Right renal cortex interstitium (tissue), 3 donors: ENCODE measurements at places on chromosomes 12 and 14.

- no peak for DNase-seq
Observed at GRCh38 chr12:110536834-110537604, 34.9 kb downstream of the RAD9B start.

DNA sequence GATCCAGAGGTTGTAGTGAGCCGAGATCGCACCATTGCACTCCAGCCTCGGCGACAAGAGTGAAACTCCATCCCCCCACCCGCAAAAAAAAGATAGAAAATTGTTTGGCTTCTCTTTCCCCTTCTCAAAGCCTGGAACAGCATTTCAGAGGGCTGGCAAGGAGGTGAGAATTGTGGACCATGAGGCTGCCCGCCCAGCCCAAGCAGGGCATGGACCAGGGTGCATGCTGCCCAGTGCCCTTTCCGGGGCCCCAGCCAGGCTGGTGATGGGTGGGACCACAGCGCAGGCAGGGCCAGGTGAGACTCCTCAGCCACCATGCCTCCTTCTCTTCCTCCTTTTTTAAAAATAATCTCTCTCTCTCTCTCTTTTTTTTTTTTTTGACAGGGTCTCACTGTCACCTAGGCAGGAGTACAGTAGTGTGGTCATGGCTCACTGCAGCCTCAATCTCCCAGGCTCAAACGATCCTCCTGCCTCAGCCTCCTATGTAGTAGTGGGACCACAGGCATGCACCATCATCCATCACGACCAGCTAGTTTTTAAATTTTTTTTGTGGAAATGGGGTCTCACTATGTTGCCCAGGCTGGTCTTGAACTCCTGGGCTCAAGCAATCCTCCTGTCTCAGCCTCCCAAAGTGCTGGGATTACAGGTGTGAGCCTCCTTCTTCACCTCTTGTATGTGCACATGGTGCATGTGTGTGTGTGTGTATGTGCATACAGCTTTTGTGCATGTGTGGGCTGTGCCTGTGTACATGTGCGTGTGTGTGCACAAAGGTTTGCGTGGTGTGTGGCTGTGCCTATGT, 22.2 kb downstream of the SYNDIG1L start:
- no peak for DNase-seq

DNA sequence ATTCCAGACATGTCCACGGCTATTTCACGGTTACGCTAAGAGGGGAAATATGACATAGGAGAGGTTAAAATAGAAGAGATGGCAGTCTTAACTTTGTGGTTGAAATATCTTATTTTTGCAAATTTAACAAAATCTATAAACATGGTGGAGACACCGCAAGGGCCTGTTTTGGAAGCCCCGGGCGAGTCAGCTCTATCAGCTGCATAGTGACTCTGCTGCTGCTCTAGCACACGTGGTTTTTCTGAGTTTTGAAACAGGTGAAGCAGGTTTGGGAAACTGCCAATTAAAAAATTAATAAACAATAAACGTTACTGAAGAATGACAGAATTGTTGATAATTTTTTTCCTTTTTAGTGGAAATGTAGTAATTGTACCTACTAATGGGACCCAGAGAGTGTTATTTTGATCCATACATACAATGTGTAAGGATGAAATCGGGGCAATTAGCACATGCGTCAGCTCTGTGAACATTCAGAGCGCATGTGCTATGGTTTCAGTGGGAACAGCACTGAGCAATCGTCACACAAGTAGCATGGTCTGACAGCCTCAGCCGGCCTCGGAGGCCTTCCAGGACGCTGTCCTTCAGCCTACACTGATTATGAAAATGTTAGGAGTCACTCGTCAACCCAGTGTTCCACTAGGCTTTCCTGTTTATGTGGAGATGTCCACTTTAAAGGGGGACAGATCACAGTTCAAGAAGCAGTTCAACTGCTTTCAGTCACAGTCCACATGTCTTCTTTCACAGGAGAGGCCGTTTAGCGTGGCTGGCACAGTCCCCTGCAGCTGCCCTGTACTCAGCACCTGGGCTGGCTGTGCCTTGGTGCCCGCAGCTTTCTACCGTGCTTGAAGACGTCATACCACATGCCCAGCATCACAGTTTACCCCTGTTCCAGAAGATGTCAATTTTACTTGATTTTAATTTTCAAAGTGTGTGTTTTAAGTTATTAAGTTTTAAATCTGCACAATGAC, 51.8 kb downstream of the MOK start:
- no peak for DNase-seq

- no peak for DNase-seq
Observed at GRCh38 chr12:68479896-68480291, 130.8 kb upstream of the RAP1B start.

DNA sequence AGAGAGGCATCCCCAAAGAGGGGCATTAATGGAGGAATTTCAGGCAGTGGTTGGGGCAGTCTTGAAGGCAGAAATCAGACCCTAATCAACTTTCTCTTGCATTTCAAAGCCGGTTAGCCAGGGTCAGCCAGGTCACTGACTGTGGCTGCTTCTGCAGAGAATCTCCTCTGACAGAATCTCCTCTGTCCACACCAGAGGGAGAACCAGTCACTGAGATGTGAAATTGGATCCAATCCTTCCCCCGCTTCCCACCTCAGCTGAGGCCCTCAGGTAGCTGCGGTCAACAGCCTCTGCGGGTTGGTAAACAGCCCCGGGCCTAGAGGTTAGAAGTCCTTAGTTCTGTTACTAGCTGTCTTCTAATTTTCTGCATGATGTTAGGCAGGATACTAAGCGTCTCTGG, 39.8 kb upstream of the NUAK1 start:
- no peak for DNase-seq

GRCh38 chr12:52195065-52195730, 3.4 kb upstream of the KRT80 start:
- no peak for DNase-seq
